Panc1 (cell line): ENCODE measurements at places on chromosomes 13 and 19.

GRCh38 chr19:57302020-57302465, 18.2 kb upstream of the ZNF543 start:
- H3K36me3 ChIP-seq, result peaks cover 4% of the 10 kb centered on the region; the same call in 1 of the 2 replicates
- H3K27ac ChIP-seq, result no peak overlapping the region
- H3K4me1 ChIP-seq, result no peaks in the 10 kb centered on the region
- DNase-seq, result no peak
- no peak overlapping the region for H3K4me3 ChIP-seq
- H3K27me3 ChIP-seq, result no peaks in the 10 kb centered on the region

DNA sequence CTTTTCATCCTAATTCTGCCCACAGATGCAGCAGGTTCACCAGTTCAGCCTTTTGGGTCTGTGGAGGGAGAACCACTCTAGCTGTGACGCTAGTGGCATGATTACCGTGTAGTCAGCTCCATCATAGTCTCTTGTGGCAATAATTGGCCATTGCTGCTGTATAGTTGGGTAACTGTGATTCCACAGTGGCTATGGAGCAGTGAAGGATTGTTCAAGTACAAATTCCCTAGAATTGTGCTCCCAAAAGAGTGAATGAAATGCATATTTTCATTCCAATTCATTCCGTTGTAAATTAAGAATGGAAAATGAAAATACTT, 856 bp downstream of the TEX26 start:
- no peaks in the 10 kb centered on the region for H3K27me3 ChIP-seq
- no peak overlapping the region for H3K4me3 ChIP-seq
- no peaks in the 10 kb centered on the region for H3K36me3 ChIP-seq

DNA sequence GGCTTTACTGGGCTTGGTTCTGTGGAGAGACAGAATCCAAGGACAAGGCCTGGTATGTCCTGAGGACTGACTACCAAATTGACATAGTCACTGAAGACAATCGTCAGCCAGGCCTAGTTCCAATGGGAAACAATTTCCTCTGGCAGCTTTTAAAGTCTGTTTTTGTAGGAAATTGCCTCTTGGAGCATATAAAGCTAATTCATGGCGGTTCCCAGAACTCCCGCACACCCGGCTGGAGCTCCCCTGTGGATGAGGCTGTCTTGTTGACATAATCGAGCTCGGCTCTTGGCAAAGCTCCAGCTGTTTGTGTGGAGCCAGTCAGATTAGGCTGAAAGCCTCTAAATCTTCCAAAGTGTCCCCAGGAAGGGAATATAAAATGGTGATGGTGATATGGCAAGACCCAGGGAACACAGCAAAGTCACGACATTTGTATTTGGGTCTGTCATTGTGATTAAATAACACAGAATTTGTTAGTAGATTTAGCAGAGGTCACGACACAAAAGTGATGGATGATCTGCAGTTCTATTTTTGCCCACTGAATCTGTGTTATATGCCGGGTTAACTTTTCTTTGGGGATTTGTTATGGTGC, 395.0 kb downstream of the PCDH9 start:
- DNase-seq, result no peak
- H3K27ac ChIP-seq, result no peak overlapping the region
- no peak overlapping the region for H3K4me3 ChIP-seq
- no peaks in the 10 kb centered on the region for H3K4me1 ChIP-seq
- no peaks in the 10 kb centered on the region for H3K27me3 ChIP-seq
- H3K36me3 ChIP-seq, result no peaks in the 10 kb centered on the region

DNA sequence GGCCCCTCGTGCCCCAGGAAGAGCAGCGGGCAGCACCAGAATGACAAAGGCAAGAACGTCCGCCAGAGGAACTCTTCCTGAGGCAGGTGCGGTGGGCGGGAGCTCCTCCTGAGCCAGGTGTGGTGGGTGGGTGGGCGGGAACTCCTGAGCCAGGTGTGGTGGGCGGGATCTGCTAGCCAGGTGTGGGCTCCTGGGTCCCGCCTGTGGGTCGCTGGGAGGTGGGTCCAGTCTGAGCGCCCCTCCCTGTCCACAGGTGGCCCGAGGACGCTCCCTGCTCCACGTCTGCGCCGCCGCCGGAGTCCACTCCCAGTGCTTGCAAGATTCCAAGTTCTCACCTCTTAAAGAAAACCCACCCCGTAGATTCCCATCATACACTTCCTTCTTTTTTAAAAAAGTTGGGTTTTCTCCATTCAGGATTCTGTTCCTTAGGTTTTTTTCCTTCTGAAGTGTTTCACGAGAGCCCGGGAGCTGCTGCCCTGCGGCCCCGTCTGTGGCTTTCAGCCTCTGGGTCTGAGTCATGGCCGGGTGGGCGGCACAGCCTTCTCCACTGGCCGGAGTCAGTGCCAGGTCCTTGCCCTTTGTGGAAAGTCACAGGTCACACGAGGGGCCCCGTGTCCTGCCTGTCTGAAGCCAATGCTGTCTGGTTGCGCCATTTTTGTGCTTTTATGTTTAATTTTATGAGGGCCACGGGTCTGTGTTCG, 7.0 kb upstream of the HCN2 start:
- H3K27me3 ChIP-seq, result no peaks in the 10 kb centered on the region
- DNase-seq, result no peak
- no peak overlapping the region for H3K27ac ChIP-seq
- peaks cover 28% of the 10 kb centered on the region for H3K4me1 ChIP-seq
- H3K4me3 ChIP-seq, result no peak overlapping the region

GRCh38 chr13:34698945-34699344, 243.1 kb upstream of the NBEA start:
- no peak overlapping the region for H3K4me3 ChIP-seq
- DNase-seq, result no peak
- H3K27ac ChIP-seq, result no peak overlapping the region
- H3K27me3 ChIP-seq, result no peaks in the 10 kb centered on the region
- H3K36me3 ChIP-seq, result no peaks in the 10 kb centered on the region
- no peaks in the 10 kb centered on the region for H3K4me1 ChIP-seq

DNA sequence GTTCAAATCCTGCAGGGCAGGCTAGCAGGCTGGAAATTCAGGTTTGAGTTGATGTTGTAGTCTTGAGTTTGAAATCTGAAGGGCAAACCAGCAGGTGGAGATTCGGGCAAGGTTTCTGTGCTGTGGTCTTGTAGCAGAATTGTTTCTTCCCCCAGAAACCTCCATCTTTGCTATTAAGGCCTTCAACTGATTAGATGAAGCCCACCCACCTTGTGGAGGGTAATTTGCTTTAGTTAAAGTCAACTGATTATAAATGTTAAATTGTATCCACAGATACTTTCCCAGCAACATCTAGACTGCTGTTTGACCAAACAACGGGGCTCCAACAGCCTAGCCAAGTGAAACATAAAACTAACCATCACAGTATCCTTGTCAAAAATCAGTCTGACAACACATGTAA, 9.4 kb downstream of the IPO5 start:
- no peaks in the 10 kb centered on the region for H3K36me3 ChIP-seq
- H3K4me1 ChIP-seq, result no peaks in the 10 kb centered on the region
- H3K27me3 ChIP-seq, result no peaks in the 10 kb centered on the region
- no peak for DNase-seq
- no peak overlapping the region for H3K4me3 ChIP-seq

DNA sequence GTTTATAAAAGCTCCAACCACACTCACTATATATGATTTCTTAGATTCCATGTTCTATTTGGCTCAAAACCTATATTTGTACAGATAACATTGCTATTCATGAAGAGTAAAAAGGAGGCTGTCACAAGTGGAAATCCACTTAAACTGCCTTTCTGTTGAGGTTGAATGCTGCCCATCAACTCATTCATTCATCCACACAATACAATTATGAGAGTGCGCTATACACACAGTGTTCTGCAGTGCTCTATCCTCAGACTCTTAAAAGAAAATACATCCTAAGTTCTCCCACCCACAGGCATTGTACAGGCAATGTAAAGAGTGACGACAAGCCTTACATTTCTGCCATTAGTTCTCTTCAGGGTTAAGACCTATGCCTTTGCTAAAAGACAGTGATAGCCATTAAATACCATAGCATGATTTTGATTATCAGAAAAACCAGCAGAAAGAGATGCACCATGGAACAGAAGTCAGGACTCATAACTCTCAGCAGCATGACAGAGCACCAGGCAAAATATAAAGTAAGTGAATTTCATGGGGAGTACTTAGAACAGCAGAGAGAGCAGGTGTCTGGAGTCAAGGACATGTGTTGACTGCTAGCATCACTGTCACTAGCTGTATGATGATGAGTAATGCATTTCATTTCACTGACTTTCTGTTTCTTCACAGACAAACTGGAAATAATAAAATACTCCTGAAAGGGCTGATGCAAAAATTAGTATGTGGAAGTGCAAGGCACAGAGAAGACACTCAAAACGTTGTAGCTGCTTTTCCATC, 218.0 kb downstream of the RBM26 start:
- H3K4me1 ChIP-seq, result no peaks in the 10 kb centered on the region
- no peak overlapping the region for H3K27ac ChIP-seq
- no peak overlapping the region for H3K4me3 ChIP-seq
- no peak for DNase-seq
- H3K36me3 ChIP-seq, result no peaks in the 10 kb centered on the region

DNA sequence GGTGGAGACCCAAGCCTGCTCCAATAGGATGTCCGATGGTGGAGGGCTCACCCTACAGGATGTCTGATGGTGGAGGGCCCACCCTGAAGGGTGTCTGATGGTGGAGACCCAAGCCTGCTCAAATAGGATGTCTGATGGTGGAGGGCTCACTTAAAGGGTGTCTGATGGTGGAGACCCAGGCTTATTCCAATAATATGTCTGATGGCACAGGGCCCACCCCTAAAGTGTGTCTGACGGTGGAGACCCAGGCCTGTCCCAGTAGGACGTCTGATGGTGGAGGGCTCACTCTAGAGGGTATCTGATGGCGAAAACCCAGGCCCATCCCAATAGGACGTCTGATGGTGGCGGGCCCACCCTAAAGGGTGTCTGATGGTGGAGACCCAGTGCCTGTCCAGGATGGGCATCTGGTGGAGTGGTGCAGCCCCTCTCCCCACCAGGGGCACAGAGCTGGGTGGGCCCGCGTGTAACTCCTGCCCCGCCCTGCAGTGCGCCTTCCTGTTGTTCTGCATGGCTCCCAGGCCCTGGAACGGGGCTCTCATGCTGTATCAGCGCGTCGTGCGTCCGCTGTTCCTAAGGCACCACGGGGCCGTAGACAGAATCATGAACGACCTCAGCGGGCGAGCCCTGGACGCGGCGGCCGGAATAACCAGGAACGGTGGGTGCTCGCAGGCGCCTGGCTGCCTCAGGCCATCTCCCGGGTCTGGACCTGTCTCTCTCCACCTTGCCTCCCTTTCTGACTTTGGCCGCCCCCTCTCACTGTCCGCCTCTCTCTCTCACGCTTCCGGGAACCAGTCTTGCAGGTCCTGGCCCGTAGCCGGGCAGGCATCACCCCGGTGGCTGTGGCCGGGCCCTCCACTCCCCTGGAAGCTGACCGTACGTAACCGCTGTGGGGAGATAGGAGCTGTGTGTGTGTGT, 5.1 kb downstream of the REEP6 start:
- no peak overlapping the region for H3K4me3 ChIP-seq
- no peak overlapping the region for H3K27ac ChIP-seq
- no peaks in the 10 kb centered on the region for H3K27me3 ChIP-seq
- no peaks in the 10 kb centered on the region; the same call in 1 of the 2 replicates for H3K36me3 ChIP-seq
- no peaks in the 10 kb centered on the region; the same call in 1 of the 2 replicates for H3K4me1 ChIP-seq

- peak overlapping the region; percentile 41 for H3K27ac ChIP-seq
- no peak for DNase-seq
- H3K36me3 ChIP-seq, result peaks cover 3% of the 10 kb centered on the region; the same call in 1 of the 2 replicates
These were observed 764 bp downstream of the UPF1 start for GRCh38 chr19:18832306-18833140.

GRCh38 chr19:45403781-45404556, 900 bp downstream of the PPP1R13L start:
- DNase-seq, result no peak
- peaks cover 4% of the 10 kb centered on the region; the same call in 1 of the 2 replicates for H3K36me3 ChIP-seq
- H3K4me3 ChIP-seq, result peak overlapping the region; percentile 94
- H3K27me3 ChIP-seq, result no peaks in the 10 kb centered on the region

GRCh38 chr13:88022431-88023208, 351.4 kb downstream of the SLITRK5 start:
- no peaks in the 10 kb centered on the region for H3K36me3 ChIP-seq
- no peaks in the 10 kb centered on the region for H3K4me1 ChIP-seq
- H3K27me3 ChIP-seq, result no peaks in the 10 kb centered on the region
- DNase-seq, result no peak
- H3K4me3 ChIP-seq, result no peak overlapping the region
- H3K27ac ChIP-seq, result no peak overlapping the region

DNA sequence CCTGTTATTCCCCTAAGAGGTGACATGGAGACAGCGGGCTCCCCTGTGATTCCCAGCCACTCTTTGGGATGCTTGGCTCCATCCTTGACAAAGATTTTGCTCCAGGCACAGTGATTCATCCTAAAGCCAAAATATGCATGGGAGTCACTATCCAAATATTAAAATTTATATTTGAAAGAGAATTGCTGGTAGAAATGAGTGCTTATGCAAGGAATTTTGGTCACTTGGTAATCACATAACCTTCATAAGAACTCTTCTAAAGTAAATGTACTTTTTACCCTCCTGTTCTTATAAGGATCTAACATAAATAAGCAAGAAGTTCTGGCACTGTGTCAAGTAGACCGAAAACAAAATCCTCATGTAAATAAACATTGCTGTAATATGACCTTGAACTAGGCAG, 385.8 kb downstream of the ITGBL1 start:
- no peaks in the 10 kb centered on the region for H3K27me3 ChIP-seq
- H3K4me3 ChIP-seq, result no peak overlapping the region
- no peak overlapping the region for H3K27ac ChIP-seq
- DNase-seq, result no peak

GRCh38 chr13:110894086-110894485, 20.8 kb downstream of the ANKRD10 start:
- H3K4me3 ChIP-seq, result no peak overlapping the region
- H3K4me1 ChIP-seq, result no peaks in the 10 kb centered on the region
- no peak for DNase-seq
- no peak overlapping the region for H3K27ac ChIP-seq
- H3K27me3 ChIP-seq, result no peaks in the 10 kb centered on the region
- peaks cover 4% of the 10 kb centered on the region for H3K36me3 ChIP-seq

GRCh38 chr19:35351411-35352176, 3.9 kb downstream of the FFAR1 start:
- H3K36me3 ChIP-seq, result no peaks in the 10 kb centered on the region
- no peak for DNase-seq
- H3K27me3 ChIP-seq, result 0 out of 2 replicates have a peak, but pooled peaks cover 4% of the 10 kb centered on the region
- H3K27ac ChIP-seq, result no peak overlapping the region
